Left renal cortex interstitium (tissue), 4 donors: ENCODE measurements at places on chromosomes 13 and 19. TPM values are rescaled to one million over a fixed set of nuclear protein-coding genes. Genes with fewer than 3 reads are reported as not detected.

CCDC70 gene
- not detected for polyA plus RNA-seq

CYP2A6 gene
- polyA plus RNA-seq = not detected

WTIP gene
- 39.5 TPM for polyA plus RNA-seq

MEF2B gene
- 1.2 TPM for polyA plus RNA-seq

PVR gene
- 42.7 TPM for polyA plus RNA-seq

KIR3DL1 gene
- not detected for polyA plus RNA-seq

GRIK5 gene
- polyA plus RNA-seq = 20.3 TPM

PODNL1 gene
- polyA plus RNA-seq = 1.4 TPM

CD33 gene
- 1.4 TPM for polyA plus RNA-seq

KLF1 gene
- polyA plus RNA-seq = 0.43 TPM

SERP2 gene
- 9.6 TPM for polyA plus RNA-seq

WDR88 gene
- 1.7 TPM for polyA plus RNA-seq

ZNF285 gene
- 12.5 TPM for polyA plus RNA-seq

CEACAM20 gene
- polyA plus RNA-seq = not detected

HNRNPUL1 gene
- polyA plus RNA-seq = 197 TPM

ANKLE1 gene
- polyA plus RNA-seq = 2.3 TPM

CDC42EP5 gene
- 26.9 TPM for polyA plus RNA-seq

DCUN1D2 gene
- 34.6 TPM for polyA plus RNA-seq

DUXA gene
- polyA plus RNA-seq = not detected

CACNA1A gene
- polyA plus RNA-seq = 2.0 TPM

ICAM5 gene
- 0.22 TPM for polyA plus RNA-seq

S1PR2 gene
- 11.0 TPM for polyA plus RNA-seq

PSG2 gene
- 0.16 TPM for polyA plus RNA-seq

SIGLEC14 gene
- polyA plus RNA-seq = 1.1 TPM

LRRC63 gene
- 0.18 TPM for polyA plus RNA-seq

ATCAY gene
- 0.66 TPM for polyA plus RNA-seq

OR10H1 gene
- not detected for polyA plus RNA-seq

BIVM gene
- 41.3 TPM for polyA plus RNA-seq

BRD4 gene
- 41.6 TPM for polyA plus RNA-seq

ELL gene
- polyA plus RNA-seq = 11.9 TPM

SLITRK5 gene
- polyA plus RNA-seq = 1.7 TPM

GPX4 gene
- polyA plus RNA-seq = 321 TPM

INAFM1 gene
- 11.7 TPM for polyA plus RNA-seq

ZNF536 gene
- polyA plus RNA-seq = 3.4 TPM

ECSIT gene
- polyA plus RNA-seq = 36.4 TPM

ZNF541 gene
- polyA plus RNA-seq = 0.49 TPM

FFAR2 gene
- 0.60 TPM for polyA plus RNA-seq

CGB1 gene
- not detected for polyA plus RNA-seq

GPR12 gene
- not detected for polyA plus RNA-seq

LILRA6 gene
- 0.66 TPM for polyA plus RNA-seq

FGF22 gene
- 0.27 TPM for polyA plus RNA-seq

SLC1A6 gene
- polyA plus RNA-seq = 0.34 TPM

NECTIN2 gene
- 151 TPM for polyA plus RNA-seq

FPR3 gene
- polyA plus RNA-seq = 0.22 TPM

KLK5 gene
- polyA plus RNA-seq = 1.4 TPM

OR7A17 gene
- polyA plus RNA-seq = 0.08 TPM

CEACAM21 gene
- 1.1 TPM for polyA plus RNA-seq

MEIOSIN gene
- not detected for polyA plus RNA-seq
